ENCODE measurements at places on chromosomes 1 and 21. TPM values are rescaled to one million over a fixed set of nuclear protein-coding genes. Genes with fewer than 3 reads are reported as not detected.

Gene COL8A2
- total RNA-seq: 0.11 TPM

DNA sequence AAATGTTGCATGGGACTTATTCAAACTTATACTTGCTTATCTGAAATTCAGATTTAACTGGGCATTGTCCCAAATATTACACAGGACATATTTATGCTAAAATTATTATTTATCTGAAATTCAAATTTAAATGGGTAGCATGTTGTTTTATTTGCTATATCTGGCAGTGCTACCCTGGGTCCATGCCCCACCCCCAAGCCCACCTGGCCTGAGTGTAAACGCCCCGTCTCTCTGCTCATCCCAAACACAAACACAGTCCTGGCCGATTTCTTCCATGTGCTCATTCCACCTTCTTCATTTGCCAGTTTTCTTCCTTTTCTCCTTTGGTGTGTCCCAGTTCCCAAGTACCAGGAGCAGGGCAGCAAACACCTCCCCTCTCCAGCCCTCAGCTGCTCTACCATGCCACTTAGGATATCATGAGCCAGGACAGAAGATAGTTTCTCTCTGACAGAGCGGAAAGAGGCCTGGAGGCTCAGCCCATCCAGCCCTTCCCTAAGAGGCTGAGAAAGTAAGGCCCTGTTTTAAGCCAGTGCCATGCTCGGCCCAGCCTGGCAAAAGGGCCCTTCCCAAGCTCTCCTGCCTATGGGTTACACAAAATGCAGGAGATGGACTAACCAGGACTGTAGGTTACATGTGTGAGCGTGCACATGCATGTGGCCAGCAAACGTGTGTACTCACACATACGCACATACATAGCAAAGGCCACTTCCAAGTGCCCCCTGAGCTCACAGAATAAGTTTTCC is 69.5 kb downstream of the UBE2T start:
- DNase-seq: no peak

Gene SPATA21
- total RNA-seq: not detected

- no peak for DNase-seq
Measured at GRCh38 chr1:223496883-223497282, 103.7 kb downstream of the CCDC185 start.

Gene GNG4
- total RNA-seq: 0.75 TPM

Gene OLFM3
- not detected for total RNA-seq

DNA sequence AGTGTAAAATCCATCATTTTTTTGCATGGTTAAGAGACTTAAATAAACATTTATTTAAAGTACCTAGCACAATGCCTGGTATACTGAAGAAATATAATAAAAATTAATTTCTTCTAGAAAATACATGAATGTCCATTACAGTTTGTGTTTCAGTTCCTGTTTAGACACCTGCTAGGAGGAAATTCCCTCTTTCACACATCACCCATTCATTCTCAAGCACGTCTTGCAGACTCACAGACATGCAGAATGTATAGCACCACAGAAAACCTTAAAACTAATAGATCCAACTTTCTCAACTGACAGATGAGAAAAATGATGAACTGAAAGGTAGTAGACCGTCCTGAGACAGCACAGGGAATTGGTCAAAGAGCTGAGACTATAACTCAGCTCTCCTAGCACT is 172.2 kb upstream of the C8B start:
- no peak for DNase-seq

GRCh38 chr1:84319662-84320061 is 18.2 kb downstream of the SAMD13 start:
- no peak for DNase-seq

GRCh38 chr1:19315378-19316198 is 3.5 kb downstream of the SLC66A1 start:
- no peak for DNase-seq

Gene APCS
- total RNA-seq: not detected

DNA sequence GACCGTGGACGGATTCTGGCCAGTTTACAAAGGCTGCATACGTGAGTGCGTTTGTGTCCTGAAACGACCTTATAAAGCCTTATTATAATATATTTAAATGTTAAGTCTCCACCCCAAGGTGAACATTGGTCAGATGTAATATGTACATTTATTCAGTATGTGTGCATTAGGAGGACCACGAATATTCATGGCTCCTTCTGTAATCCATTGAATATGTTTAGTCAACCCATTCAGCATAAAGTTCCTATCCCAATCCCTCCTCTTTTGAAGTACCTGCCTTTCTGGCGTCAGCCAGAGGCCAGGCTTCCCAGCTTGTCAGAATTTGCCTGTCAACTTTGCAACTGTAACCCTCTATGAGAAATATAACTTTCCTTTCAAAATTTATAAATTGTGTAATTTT is 10.4 kb upstream of the FLG start:
- DNase-seq: no peak
